ENCODE measurements at places on chromosomes 16 and 17. TPM values are rescaled to one million over a fixed set of nuclear protein-coding genes. Genes with fewer than 3 reads are reported as not detected.

ADGRG1 gene
- total RNA-seq: 12.6 TPM

OTOP3 gene
- not detected for total RNA-seq

CES2 gene
- total RNA-seq: 51.4 TPM

PRRT2 gene
- 0.51 TPM for total RNA-seq

- DNase-seq: no peak
These were observed 425.0 kb downstream of the HAPSTR1 start for GRCh38 chr16:9516444-9516843.

DNA sequence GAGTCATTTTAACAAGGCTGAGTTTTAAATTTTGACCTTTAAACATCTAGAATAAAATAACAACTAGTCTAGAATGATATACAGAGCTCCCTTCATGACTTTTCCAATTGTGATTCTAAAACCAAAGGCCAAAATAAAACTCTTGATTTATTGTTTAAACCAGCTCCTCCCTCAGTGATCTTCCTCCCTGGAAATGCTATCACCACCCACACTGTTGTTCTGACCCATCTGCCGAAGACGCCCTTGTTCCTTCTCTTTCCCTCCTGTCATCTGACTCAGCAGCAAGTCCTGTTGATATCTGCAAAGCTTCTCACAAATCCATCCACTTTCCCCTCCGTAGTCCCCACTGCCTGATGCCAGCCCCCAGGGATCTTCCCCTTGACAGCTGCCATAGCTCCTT lies 231.6 kb upstream of the DYNLRB2 start:
- DNase-seq: no peak

- DNase-seq: no peak
These were observed 64.8 kb upstream of the AMZ2 start for GRCh38 chr17:68182940-68183551.

DNA sequence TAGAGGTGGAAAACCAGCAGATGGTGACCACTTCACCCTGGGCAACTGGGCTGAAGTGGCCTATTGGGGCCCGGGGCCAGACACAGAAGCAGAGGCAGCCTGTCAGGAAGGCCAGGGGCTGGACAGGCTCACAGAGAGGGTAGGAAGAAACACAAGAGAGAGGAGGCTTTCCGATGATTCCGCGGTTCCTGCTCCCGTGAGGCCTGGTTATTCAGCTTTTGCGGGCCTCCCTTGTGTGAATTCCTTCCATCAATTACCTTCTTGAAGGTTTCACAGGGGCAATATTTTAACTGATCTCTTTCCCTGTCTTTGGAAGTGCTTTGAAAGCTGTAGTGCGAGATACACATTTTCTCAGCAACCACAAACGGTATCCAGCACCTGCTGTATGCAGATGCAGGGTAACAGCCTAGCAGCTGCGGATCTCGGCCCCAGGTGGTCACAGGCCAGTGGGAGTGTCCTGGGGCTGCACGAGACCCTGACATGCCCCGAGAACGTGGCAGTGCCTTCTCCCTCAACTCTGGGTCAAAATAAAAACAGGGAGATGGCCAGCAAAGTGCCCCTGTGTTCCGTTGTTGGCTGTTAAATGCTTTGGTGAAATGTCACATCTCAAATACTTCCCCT lies 11.6 kb upstream of the CMIP start:
- DNase-seq: no peak

- no peak for DNase-seq
These were observed 6.8 kb downstream of the ERAL1 start for GRCh38 chr17:28861393-28862203.

DNA sequence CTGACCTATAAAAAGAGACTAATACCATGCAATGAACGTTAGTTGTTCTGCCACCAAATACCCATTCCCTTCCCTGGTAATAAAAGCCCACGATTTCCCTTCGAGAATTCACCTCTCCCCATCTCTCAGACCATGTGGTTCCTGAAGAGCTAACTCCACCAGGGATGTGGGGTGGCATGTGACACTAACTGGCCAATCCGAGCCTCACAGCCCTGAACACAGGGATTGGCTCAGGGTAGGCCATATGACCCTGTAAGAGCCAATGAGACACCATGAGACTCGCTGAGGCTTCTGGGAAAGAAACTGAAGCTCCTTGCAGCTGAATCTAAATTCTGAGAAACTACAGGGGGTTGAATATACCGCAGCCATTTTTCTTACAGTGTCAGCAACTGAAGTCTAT lies 21.1 kb downstream of the HELZ start:
- DNase-seq: no peak

GRCh38 chr17:63407741-63408330 lies 38.3 kb downstream of the CYB561 start:
- no peak for DNase-seq

GRCh38 chr17:3026856-3027751 lies 36.3 kb downstream of the OR1D5 start:
- DNase-seq: no peak

DNA sequence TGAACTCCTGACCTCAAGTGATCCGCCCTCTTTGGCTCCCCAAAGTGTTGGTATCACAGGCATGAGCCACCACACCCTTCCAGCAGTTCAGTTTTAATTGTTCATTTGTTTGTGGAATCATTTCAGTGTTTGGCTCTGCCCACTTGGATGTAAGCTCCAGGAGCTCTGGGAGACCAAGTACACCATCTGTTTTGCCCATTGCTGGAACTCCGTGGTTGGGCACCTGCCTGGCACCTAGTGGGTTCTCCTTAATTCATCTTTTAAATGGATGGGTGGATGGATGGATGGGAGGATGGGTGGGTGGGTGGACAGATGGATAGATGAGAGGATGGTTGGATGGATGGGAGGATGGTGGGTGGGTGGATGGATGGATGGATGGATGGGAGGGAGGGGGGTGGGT lies 953 bp upstream of the NECAB2 start:
- no peak for DNase-seq

GRCh38 chr16:12651765-12652512 lies 151.7 kb downstream of the CPPED1 start:
- DNase-seq: no peak

GRCh38 chr16:14487579-14487978 lies 142.5 kb downstream of the PARN start:
- DNase-seq: no peak

DNA sequence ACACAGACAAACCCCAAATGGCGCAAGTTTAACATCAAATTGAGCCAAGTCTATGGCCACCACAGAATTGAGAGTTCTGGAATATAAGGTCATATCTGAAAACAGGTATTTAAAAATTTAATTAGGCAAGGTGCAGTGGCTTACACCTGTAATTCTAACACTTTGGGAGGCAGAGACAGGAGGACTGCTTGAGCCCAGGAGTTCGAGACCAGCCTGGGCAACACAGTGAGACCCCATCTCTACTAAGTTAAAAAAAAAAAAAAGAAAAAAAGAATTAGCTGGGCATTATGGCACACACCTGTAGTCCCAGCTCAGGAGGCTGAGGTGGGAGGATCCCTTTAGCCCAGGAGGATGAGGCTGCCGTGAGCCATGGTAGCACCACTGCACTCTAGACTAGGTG lies 19.1 kb downstream of the NFE2L1 start:
- no peak for DNase-seq

DNA sequence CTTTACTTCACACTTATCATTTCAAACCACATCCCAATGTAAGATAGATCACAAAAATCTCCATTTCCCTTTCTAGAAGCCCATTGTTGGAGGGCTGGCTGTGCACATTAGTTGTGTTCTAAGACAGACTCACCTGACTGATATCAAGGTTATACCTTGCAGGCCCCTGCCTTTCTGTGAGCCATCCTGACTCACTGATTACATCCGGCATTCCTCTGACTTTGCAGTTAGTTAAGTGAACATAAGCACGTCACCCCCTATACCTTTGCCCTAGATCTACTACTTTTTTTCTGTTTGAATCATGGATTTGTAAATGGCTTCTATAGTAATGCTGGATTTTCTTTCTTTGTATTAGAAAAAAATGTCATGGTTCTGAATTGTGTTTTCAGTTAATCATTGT lies 78.3 kb downstream of the TANGO6 start:
- DNase-seq: no peak

DNA sequence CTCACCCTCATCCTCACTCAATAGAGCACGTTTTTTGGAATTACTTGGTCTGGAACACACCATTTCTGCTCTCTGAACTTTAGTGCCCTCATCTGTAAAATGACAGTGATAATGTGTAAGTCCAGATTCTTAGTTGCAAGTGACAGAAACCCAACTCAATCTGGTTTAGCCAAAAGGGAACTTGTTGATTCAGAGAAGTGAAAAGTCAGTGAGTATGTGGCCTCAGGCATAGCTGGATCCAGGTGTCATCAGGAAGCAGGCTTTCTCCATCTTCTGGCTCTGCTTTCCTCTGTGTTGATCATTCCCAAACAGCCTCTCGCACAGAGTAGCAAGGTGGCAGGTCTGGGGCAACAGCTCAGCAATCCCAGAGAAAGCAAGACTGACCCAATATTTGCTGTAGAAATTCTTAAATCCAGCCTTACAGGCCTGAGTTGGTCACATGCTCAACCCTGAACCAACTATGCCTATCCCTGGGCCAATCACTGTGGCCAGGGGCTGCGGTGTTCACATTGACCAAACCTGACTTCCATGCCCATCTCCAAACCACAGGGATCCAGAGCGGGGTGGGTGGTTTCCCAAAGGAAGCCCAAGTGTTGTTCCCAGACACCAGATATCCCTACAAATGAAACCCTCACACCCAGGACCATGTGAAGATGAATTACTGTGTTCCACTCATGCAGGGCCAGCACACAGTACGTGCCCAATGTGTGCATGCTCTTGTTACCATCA lies 23.3 kb upstream of the ALKBH5 start:
- no peak for DNase-seq

Data from right atrium auricular region (tissue), 2 donors.